Renal cortical epithelial cell (primary cell): ENCODE measurements at places on chromosomes 1 and 21. TPM values are rescaled to one million over a fixed set of nuclear protein-coding genes. Genes with fewer than 3 reads are reported as not detected.

The CR1L gene
- not detected in 2 replicates for total RNA-seq

The PKP1 gene
- total RNA-seq: 0.15 and 3.3 TPM in 2 replicates

The TNNI3K gene
- 0.35 TPM in 1 of 2 replicates, not detected in the other for total RNA-seq

The PRKAA2 gene
- 18.8 and 32.8 TPM in 2 replicates for total RNA-seq

The USP25 gene
- 41.7 and 91.4 TPM in 2 replicates for total RNA-seq

The LAX1 gene
- total RNA-seq: 0.15 and 0.69 TPM in 2 replicates

The SLAMF8 gene
- 0.30 and 2.6 TPM in 2 replicates for total RNA-seq

The ZDHHC18 gene
- total RNA-seq: 8.9 and 10.3 TPM in 2 replicates

- DNase-seq: peak; percentile 78
Observed at GRCh38 chr1:58862728-58863385, 79.0 kb upstream of the JUN start.

GRCh38 chr1:171484760-171485374 lies 463 bp upstream of the PRRC2C start:
- no peak for DNase-seq

GRCh38 chr1:205967554-205968335 lies 24.5 kb upstream of the SLC26A9 start:
- no peak for DNase-seq

DNA sequence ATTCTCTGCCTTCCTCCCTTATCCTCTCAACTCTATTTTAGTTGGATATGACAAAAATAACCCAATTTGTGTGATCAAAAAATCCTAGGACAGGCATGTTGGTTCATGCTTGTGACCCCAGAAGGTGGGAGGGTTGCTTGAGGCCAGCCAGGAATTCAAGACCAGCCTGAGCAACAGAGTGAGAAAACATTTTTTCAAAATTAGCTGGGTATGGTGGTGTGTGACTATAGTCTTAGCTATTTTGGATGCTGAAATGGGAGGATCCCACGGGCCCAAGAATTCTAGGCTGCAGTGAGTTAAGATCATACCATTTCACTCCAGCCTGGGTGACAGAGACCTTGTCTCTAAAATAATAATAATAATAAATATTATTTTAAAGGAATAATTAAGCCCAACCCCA lies 1383.1 kb upstream of the ADGRL2 start:
- DNase-seq: peak; percentile 27

DNA sequence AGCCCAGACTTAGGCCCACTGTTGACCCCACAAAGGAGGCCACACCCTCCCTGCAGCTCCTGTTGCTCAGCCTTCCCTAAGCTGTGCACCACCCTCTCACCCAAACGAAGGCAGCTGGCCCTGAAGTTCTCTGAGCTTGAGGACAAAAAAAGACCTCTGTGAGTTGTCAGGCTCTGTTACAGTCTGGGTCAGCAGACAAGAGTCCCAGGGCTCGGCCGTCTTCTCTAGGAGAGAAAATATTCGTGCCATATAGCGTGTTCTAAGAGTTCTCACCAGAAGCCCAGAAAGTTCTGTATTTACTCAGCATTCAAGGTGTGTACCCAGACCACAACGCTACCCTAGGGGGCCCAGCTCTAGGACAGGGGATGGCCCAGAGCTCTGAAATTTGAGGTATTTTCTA lies 25.5 kb upstream of the LYST start:
- DNase-seq: no peak

GRCh38 chr1:90114521-90115141 lies 119.7 kb downstream of the ZNF326 start:
- peak; percentile 67 for DNase-seq

DNA sequence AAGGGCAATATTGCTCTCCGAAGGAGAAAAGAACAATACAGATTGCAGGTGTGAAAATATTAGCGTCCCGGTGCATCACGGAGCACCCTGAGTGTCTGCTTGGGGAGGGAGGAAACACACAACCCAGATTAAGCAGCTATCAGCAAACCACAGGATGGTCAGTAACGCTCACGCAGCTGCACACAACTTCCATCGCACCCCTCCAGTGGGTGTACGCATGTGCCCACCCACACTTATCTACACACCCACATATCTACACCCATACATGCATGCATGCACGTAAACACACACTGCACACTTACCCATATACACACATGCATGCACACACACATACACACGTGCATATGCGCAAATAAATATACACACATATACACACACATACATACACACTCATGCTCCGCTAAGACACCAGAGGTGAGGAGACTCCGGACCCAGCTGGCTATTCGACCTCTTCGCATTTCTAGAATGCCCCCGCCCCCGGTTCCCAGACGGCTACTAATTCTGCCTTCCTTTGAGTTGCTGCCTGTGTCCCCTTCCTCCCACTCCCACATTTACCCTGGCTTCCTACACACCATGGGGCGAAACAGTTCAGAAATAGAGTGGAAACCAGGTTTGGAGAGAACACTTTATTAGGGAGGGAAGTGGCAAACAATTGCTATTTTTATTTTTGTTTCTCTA lies 26.2 kb downstream of the ITPKB start:
- DNase-seq: no peak

DNA sequence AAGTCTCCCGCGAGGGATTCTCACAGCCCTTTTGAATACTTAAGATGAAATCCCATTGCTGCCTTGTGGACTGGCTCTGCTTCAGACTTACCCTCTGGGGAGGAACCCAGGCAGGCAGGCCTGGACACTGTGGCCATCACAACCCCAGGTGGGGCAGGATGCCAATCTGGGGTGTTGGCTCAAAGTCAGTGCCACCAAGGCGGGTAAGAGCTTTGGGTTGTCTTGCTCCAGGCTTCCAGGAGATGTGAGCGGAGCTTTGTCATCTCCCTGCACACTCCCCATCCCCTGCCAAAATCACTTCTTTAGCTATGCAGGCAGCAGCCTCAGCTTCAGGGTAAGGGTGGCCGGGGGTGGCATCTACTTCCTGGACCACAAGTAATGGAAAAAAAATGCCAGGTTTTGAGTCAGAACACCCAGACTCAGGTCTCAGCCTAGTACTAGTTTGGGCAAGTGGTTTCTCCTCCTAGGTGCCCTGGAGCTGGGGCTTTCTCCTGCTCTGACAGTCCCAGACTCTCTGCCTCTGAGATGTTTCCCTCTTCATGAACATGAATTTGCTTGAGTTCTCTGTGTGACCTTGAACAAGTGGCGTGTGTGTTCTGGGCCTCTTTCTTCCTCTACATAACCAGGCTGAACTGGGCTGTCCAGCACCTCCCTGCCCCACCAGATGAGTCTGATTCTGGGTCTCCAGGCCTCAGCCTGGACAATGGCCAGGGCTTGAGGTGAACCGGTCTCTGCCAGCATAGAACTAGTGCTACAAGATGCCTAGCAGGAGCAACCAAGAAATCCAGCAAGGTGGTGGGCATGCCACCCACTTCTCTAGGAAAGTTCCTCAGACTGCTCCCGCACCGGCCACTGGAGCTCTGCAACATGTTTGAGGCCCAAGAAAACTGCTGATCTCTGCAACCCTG lies 65.4 kb downstream of the VWA5B1 start:
- DNase-seq: peak; percentile 22

DNA sequence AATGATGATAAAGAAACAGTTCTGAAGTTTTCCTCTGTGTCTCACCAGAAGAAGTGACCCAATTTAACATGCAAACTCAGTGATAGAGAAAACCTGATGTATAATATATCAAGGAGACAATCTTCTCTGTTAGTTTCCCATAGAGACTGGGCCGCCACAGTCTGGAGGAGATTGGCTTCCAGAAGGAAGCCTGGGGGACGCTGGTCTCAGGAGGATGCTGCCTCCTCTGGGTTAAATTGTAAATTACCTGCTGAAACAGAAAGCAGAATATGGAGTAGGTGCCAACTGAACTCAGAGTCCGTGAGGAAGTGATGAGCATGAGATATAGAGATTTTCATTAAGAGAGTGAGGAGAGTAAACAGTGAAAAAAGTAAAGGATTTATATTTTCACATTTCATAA lies 15.8 kb downstream of the OR14I1 start:
- peak; percentile 22 for DNase-seq

DNA sequence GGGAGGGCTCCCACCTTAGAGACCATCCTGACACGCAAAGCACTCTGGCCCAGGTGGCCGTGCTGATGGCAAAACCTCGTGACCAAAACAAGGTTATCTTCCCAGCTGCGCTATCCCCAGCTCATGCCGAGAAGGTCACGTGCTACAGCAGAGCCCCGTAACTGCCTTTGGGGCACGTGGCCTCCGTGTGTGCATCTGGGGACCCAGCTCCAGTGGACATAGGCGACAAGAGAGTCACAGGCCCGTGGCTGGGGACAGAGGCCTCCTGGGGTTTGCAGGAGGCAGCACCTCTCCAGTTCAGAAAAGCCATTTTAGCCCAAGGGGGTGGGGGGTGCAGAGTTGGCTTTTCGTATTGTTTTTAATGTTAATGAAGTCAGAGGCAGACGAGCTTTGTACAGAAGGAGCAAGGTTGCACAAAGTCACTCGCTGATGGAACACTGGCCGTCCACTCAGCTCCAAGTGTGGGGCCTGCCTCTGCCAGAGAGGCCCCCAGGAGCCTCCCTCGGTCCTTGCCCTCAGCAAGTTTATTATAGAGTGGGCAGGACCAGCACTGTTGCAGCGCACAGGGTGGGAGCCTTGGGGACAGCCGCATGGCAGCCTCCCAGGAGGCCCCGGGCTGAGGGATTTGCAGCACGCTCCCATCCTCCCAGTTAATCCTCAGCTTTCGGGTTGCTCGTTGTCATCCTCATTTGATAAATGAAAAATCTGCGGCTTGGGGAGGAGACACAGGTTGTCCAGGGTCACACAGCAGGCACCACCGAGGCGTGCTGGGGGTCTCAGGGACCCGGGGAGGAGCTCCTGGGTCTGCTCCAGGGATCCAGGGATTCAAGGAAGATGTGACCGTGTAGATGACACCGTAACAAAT lies 8.0 kb upstream of the PDE9A start:
- DNase-seq: no peak

GRCh38 chr21:41396558-41397075 lies 29.4 kb upstream of the MX1 start:
- DNase-seq: peak; percentile 46

- no peak for DNase-seq
Observed at GRCh38 chr1:173280899-173281660, 73.9 kb upstream of the TNFSF4 start.

DNA sequence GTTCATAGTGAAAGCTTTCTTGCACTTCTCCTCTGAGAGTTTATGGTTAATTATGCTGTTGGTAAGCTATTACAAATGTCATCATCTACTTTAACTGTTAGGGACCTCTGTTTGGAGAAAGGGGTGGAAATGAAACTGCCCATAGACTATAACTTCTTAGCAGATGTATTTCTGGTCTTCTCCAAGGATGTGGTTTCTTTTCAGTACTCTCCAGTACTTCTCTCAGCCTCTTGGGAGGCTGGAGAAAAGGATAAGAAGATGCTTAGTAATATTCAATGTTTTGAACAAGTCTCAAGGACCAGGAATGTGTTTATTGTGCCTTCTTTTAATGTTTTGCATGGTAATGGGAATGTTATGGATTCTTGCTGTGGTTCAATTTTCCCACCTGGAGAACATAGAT lies 60.4 kb downstream of the LAMC2 start:
- no peak for DNase-seq
